ENCODE measurements at places on chromosomes 11 and 22. TPM values are rescaled to one million over a fixed set of nuclear protein-coding genes. Genes with fewer than 3 reads are reported as not detected.
A peak's percentile ranks its signal among the peaks of the same experiment; 100 is the strongest.

Gene MPPED2
- 0.57 TPM for total RNA-seq

Gene CCDC87
- 4.2 TPM for total RNA-seq

Gene IGLL1
- total RNA-seq: not detected

Gene PATE2
- not detected for total RNA-seq

Gene DTX4
- 58.7 TPM for total RNA-seq

Gene CSKMT
- total RNA-seq: 16.0 TPM

Gene CDKN1C
- total RNA-seq: 34.7 TPM

Gene GANAB
- 135 TPM for total RNA-seq

Gene B4GALNT4
- total RNA-seq: 0.49 TPM

Gene TMPRSS13
- 11.9 TPM for total RNA-seq

DNA sequence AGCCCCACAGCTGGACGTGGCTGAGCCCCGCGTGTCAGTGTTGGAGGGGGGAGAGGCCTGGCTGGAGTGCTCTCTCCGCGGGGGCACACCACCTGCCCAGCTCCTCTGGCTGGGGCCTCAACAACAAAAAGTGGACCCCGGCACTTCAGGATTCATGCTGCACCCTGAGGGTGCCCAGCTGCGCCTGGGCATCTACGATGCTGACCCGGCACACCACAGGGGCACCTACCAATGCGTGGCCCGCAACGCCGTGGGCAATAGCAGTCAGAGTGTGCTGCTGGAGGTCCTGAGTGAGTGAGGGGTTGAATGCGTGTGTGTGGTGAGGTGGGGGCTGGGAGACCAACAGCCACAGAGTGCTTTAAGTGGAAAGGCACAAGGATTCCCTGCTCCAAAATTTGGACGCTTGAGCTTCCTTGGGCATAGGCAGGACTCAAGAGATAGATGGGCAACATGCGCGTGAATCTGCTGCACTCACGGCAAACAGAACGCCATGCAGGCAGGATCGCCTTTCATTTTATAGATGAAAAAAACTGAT, 7.6 kb downstream of the VSIG10L2 start:
- DNase-seq: no peak

GRCh38 chr11:86940122-86940777, 14.9 kb downstream of the FZD4 start:
- DNase-seq: peak; percentile 44

DNA sequence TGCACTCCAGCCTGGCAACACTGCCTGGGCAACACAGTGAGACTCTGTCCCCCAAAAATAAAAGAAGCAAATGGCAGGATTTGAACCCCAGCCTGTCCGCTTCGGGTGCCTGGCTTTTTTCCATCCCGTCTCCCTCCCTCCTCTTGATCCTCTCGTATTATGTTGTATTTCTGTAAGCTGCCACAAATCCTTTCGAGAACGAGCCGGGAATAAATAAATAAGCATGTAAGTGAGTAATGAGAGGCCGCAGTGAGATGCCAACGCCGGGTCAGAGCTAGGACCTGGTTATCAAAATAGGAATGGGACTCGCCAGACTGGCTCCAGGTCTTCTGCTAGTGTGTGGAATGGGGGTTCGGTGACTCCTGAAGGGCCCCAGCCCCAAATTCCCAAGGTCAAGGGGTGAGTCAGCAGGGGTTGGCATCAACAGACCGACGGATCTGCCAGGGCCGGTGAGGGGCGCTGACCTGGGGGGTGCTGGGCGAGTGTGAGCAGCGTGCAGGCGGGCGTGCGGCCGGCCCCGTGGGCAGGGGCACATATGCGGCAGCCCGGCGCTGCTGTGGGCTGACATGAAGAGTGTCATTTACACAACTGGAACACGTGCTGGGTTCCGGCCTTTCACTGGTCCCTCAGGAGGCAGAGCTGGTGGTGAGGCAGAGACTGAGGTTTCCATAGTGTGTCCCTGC, 47.8 kb downstream of the FLRT1 start:
- DNase-seq: no peak

DNA sequence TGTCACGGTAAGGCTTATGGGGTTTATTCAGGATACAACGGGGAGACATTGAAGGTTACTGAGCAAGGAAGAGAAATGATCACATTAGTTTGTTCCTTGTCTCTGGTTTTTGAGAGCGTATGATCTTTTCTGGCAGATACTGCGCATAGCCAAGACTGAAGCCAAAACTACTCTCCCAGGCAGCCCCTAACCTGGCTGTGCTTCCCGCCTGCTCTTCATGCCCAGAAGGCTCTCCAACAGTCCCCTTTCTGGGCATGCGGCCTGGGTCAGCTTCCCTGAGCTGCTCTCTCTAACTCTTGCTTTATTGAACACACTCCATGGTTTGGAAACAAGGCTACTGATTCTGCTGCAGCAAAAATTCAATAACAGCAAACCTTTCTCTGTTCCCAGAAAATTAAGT, 306.6 kb downstream of the BUD13 start:
- no peak for DNase-seq

- DNase-seq: no peak
Observed at GRCh38 chr22:35633520-35633919, 14.7 kb upstream of the APOL6 start.

GRCh38 chr11:111836721-111837120, 34.7 kb downstream of the ALG9 start:
- no peak for DNase-seq

GRCh38 chr22:48806227-48806781, 1021.4 kb downstream of the BRD1 start:
- DNase-seq: no peak

GRCh38 chr22:36386900-36387708, 663 bp downstream of the MYH9 start:
- peak; percentile 86 for DNase-seq

DNA sequence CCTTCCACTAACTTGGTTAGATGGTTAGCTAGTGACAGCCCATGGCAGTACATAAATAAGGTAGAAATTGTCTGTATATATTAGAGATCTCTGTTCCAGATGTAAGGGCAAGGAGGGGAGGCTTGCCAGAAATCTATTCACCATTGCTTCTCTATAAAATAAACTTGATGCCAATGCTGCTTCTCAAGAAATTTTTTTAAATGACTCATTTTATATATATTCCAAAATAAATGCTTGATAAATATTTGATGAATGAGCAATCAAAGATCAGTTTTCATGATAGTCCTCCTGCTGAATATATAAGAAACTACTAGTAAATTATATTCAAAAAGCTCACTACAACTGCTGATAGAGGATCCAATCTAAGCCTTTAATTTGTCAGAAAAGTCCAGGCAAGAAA, 710.6 kb upstream of the CCDC179 start:
- no peak for DNase-seq

DNA sequence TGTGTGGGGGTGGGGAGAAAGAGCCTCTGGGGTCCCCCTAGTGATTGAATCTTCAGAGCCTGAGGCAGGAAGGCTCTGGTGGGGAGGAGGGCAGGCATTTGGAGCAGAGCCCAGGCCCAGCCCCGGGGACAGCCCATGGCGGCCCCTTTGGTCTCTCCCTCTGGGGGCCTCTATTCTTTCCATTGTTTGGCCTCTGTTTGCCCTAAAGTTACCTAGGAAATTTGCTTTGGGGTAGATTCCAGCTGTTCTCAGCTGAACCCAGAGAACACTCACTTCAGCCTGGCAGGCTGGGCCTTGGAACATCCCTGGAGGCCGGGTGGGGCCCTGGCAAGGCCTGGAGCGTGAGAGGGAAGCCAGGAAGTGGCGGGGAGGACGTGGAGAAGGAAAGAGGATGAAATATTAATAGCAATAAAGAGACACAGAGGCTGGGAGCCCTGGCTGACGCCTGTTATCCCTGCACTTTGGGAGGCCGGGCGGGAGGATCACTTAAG, 22.9 kb upstream of the A4GALT start:
- DNase-seq: peak; percentile 39

GRCh38 chr22:28903080-28903479, 19.7 kb downstream of the ZNRF3 start:
- no peak for DNase-seq

DNA sequence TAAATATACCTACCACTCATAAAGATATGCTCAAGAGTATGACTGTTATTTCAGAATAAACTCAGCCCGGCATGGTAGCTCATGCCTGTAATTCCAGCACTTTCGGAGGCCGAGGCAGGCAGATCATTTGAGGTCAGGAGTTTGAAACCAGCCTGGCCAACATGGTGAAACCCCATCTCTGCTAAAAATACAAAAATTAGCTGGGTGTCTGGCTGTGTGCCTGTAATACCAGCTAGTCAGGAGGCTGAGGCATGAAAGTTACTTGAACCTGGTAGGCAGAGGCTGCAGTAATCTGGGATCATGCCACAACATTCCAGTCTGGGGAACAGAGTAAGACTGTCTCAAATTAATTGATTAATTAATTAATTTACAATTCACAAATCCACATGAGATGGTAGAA, 208.2 kb upstream of the PDGFD start:
- no peak for DNase-seq

GRCh38 chr11:125433454-125434121, 62.5 kb downstream of the FEZ1 start:
- no peak for DNase-seq
